Choroid plexus epithelial cell (primary cell): ENCODE measurements at places on chromosomes 6 and 20.
A peak's percentile ranks its signal among the peaks of the same experiment; 100 is the strongest.

- DNase-seq: no peak
Observed at GRCh38 chr20:50885068-50885467, 46.2 kb downstream of the ADNP start.

GRCh38 chr6:161407115-161407514 lies 133.3 kb upstream of the AGPAT4 start:
- no peak for DNase-seq

GRCh38 chr20:62606551-62607201 lies 35.6 kb upstream of the SLCO4A1 start:
- DNase-seq: peak; percentile 57

- no peak for DNase-seq
Observed at GRCh38 chr6:169208011-169208410, 45.6 kb downstream of the THBS2 start.

DNA sequence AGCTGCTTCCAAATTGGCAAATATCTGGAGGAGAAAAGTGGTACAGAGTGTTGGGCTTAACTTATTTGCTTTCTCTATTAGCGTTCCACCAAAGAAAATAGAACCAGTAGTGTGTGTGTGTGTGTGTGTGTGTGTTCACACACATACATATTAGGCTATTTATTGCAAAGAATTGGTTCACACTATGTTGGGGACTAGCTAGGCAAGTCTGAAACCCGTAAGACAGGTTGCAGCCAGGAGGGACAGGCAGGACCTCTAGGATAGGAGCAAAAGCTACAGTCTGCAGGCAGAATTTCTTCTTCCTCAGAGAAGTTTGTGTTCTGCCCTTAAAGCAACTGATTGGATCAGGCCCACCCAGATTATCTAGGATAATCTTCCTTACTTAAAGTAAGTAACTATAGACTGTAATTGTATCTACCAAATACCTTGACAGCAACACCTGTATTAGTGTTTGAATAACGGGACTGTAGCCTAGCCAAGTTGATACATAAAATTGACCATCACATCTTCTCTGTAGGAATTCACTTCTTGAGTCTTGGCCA lies 12.8 kb downstream of the KCTD20 start:
- DNase-seq: no peak

DNA sequence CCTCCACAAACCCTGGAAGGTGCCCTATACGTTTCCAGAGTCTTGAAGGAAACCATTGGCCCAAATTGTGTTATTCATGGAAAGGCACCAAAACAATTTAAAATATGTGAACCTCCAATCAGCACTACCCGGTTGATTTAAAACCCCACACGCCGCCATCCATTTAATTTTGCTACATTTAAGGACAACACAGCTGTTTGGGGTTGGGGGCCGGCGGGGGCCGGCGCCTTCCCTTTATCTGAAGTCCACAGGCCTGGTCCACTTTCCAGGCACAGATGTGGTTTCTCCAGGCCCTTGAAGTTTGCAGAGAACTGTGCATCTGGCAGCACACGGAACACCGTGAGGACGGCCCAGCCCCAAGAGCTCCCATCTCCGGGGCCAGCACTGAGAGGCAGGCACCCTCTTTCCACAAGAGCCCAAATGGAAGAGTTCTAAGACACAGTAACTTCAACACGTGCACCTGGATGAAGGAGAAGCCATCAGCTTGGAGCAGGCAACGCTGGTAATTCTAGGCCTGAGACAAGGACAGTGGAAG lies 16.8 kb upstream of the FRMD1 start:
- DNase-seq: no peak

GRCh38 chr6:150490586-150490985 lies 109.1 kb upstream of the PLEKHG1 start:
- DNase-seq: no peak

- peak; percentile 26 for DNase-seq
Observed at GRCh38 chr6:8888468-8888867, 453.1 kb upstream of the SLC35B3 start.

DNA sequence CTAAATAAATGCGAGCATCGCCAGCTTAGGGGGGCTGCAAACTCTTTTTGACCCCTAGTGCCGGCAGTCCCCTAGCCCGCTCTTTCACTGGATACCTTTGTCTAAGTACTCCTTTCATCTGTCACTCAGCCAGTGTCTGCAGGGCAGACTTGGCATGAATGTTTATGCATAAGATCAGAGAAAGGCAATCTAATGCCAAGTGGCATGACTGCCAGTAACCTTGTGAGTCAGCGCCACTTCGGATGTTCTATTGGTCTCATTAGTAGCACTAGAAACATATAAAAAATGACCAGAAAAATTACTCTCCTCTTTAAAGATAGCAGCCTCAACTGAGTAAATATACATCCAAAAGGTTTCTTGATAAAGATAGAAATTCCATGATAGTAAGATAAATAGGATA lies 192.2 kb downstream of the TBC1D32 start:
- no peak for DNase-seq

DNA sequence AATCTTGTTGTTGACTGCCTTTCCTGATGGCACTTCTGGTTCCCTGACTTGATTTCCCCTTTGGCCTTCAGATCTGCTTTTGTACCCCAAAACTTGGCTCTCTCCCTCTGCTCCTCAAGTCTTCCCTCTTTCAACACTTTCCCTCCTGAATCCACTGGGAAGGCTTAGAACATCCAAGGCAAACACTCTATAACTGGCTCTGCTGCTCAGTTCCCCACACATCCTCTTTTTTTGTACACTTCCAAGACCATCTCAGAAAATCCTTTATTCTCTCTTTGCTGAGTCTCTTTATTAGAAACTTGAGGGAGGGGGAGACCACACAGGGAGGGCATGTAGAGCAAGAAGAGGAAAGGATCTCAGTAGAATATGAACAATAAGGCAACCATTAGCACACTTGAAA lies 354.1 kb downstream of the KIF16B start:
- DNase-seq: no peak

DNA sequence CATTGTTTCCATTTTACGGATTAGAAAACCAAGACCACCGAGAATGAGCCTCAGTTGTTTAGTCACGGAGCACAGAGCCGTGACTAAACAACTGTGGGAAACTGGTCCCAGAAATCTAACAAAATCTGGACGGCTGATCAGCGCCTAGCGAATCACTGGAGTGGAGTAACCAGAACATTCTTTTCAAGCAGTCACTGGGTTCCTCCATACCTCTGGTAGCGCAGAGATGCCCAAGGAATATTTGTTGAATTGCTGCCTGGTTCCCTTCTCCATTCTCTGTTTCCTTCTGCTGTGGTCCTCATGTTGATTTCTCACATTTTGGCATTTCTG lies 62.0 kb downstream of the GPX5 start:
- peak; percentile 30 for DNase-seq

- no peak for DNase-seq
Observed at GRCh38 chr6:147805155-147805554, 296.7 kb downstream of the SAMD5 start.

- DNase-seq: no peak
Observed at GRCh38 chr20:4881006-4881730, 120.1 kb downstream of the SLC23A2 start.

DNA sequence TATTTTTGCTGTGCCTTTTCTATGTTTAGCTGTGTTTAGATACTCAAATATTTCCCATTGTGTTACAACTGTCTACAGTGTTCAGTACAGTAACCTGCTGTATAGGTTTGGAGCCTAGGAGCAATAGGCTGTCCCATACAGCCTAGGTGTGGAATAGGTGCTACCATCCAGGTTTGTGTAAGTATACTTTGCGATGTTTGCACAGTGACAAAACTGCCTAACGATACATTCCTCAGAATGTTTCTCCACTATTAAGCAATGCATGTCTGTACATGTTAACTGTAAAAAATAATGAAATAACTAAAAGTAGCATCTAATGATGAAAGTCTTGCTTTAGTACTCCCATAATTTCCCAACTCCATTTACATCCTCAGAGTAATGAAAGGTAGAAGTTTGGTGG lies 46.0 kb downstream of the SERAC1 start:
- no peak for DNase-seq

DNA sequence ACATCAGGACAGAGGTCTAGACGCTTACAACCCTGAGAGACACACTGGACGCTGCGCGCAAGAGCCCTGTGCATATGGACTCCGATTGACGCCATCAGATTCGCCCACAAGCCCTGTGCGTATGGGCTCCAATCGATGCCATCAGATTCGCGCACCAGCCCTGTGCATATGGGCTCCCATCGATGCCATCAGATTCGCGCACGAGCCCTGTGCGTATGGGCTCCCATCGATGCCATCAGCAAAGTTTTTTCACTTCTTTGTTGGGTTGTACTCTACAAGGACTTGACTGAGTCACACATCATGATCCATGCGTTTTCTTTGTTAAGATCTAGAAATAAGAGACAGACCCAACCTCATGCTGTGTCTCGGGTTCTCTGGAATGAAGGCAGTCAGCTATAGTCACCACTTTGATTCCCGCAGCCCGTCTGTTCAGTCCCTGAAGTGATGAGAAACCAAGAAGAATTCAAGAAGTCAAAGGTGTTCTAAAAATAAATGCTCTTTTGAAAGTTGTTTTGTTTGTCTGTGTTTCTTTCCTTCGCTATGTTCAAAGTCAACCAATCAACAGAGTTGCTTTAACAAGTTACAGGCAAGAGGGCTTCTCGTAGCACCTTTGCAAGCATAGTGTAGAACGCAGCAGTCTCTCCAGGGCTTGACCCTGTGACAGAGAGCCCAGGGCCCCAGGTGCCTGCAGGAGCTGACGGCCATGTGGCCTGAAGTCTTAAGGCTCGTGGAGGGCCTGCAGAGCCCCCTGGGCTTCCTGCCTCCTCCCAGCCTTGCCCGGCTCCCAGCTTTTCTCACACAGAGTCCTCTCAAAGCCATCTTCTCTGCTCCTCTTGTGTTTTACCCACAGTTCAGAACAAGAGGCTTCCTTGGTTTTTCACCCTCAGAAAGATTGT lies 7.9 kb downstream of the RPS6KA2 start:
- DNase-seq: peak; percentile 99

DNA sequence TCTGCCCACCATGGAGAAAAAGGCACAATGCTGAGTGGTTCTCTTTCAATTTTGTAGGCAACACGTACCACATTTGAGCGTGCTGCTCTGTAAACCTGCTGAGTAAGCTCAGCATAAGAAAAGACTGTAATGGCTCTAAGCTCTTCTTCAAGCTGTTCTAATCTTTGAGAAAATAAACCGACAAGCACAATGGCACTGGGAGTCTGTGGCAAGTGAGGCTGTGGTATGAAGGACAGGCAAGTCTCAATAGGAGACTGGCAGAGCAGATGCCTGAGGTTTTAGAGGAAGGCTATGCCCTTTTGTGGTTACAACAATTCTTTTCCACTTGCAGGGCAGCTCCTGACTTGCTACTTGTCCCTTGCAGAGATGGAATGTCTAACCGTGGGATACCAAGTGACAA lies 136.7 kb upstream of the EXOC2 start:
- DNase-seq: no peak

- no peak for DNase-seq
Observed at GRCh38 chr20:61371501-61372136, 119.6 kb downstream of the CDH4 start.

DNA sequence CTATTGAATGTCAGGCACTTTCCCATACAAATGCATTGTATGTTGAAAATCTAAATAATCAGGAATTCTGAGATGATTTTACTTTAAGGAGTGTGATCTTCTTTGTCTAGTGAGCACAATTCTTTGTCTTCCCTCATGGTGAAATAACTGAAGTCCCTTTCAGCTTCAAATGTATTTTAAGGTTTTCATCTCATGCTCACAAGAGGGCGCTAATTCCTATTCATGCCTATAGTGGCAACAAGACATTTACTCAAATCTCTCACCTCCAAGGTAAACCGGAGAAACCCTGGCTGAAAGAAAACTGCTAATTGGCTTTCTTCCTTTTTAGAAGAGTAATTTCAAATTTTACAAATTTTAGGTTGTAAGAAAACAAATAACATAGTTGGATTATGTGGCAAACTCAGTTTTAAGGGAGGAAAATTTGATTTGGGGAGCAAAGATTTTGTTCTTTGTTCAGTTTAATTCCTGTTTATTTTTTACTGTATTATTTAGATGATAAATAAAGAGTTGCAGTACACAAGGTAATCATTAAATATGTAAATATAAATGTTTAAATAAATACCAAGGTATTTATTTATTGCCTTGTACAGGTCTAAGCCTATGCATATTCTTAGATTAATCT lies 69.1 kb downstream of the SLC35F1 start:
- DNase-seq: peak; percentile 66

DNA sequence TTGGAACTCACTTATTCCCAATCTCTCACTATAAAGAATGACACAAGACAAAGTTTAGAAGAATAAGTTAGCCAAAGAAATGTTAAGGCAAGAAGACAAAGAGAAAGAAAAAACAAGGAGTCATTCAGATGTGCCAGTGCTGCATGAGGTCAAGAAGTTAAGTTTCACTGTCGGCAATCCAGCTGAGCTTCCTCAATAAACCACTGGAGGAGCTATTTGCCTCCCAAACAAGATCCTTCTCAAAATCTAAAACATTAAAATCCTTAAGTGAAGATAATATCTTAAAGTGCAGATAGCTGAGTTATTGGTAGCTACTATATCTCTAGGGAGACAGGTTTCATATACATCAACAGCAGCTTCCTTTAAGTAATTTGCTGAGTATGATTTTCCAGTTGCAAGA lies 512.3 kb downstream of the HDGFL1 start:
- DNase-seq: peak; percentile 17

DNA sequence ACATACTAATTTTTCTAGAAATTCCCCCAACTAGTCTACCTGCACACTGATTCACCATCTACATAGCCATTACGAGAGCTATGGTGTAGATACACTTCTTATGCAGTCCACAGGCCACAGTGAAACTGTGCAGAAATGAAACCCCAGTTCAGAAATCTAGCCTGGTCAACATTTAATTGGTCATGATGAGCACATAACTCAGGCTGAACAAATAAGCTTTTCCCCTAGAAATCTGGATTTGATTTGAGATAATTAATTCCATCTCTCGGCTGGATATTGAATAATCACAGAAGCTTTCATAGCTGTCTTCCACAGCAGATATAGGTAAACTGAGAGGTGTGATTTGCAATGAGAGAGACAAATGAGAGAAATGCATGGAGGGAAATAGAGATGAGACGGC lies 22.6 kb upstream of the TINAG start:
- no peak for DNase-seq

DNA sequence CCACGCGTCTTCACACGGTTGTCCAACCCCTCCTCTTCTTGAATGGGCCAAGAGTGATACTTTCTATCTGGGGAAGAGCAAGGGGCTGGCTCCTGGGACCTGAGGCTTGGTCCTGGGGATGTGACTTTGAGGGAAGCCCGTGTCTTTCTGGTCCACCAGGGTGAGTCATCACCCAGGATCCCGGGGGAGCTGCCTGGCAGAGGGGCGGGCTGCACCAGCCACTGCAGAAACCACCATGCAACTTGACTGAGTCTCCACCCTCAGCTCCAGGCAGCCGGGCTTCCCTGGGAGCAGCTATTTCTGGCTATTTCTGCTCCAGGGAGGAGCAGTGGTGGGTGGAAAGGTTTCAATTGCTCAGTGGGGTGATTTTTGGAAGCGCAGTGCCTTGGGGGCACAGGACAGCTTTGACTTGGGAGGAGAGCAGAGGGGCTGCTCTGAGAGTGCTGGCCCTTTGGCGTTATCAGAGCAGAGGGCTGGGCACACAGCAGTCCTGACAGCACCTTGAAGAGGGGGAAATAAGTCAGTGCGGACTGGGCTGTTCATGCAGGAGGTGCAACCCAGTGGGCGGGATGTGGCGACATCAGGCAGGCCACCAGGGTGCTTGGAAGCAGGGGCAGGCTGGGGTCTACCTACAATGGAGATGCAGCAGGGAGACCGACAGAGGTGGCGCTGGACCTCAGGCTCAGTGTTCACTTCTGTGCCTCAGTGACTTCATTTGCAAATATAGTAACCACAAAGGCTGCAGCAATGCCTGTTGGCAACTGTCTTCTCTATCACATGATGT lies 45.1 kb upstream of the FAM83D start:
- DNase-seq: no peak
